ENCODE measurements at places on chromosomes 4 and X.

DNA sequence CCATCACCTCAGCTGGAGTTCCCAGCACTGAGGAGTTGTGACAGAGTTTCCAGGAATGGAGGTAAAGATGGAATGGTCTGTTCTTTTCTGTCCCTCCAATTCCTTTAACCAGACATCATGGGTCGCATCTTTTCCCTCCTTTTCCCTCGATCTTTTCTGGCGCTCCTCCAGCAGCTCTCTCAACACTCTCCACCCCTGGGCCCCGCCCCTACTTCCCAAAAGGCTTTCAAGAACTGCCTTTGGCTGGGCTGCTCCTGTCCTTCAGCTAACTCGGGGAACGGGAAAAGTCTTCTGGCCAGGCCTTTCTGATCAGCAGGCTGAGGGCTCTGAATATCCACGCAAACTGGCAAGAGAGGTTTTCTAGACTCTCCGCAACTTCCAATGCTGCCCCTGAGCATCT is 34.0 kb downstream of the UTP14A start:
- DNase-seq, result no peak

DNA sequence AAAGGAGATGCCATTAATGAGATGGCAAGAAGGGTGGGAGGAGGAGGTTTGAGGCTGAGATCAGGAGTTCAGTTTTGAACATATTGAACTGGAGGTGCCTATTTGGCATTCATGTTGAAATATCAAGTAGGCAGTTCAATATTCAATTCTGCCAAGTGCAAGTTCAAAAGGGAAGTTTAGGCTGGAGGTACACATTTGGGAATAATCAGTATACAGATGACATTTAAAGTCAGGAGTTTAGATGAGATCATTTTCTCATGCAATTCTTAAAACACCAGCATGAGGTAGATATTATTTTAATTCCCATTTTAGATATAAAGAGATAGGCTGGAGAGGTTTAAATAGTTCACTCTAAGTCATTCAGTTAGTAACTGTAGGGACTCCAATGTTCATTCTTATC is 26.1 kb downstream of the COQ2 start:
- DNase-seq, result no peak

GRCh38 chr4:174358410-174358809 is 74.7 kb downstream of the CEP44 start:
- no peak for DNase-seq

DNA sequence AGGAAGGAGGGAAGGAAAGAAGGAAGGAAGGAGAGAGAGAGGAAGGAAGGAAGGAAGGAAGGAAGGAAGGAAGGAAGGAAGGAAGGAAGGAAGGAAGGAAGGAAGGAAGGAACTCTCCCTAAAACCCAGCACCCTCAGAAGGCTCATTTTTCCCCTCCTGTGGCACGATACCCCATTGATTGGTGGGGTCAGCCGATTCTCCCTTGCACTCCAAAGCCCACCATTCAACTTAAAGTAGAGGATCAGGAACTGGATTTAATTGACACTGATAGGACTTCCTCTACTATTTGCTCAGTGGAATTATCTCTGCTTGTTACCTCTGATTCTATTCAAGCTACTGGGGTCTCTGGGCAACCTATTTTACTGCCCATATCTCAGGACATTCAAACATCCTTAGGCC is 199.2 kb upstream of the MAOA start:
- no peak for DNase-seq

GRCh38 chrX:8629871-8630270 is 102.1 kb downstream of the ANOS1 start:
- DNase-seq, result no peak

- DNase-seq, result no peak
Measured at GRCh38 chr4:20493761-20494353, 206.4 kb upstream of the PACRGL start.

GRCh38 chr4:81040012-81040659 is 9.6 kb downstream of the BMP3 start:
- peak; percentile 55 for DNase-seq

GRCh38 chrX:20230406-20230805 is 36.3 kb downstream of the RPS6KA3 start:
- no peak for DNase-seq

Data from Karpas-422 (cell line).